HT-29 (cell line): ENCODE measurements at places on chromosomes 1 and 21. TPM values are rescaled to one million over a fixed set of nuclear protein-coding genes. Genes with fewer than 3 reads are reported as not detected.

Gene PSMG1
- 48.8 and 50.9 TPM in 2 replicates for total RNA-seq

DNA sequence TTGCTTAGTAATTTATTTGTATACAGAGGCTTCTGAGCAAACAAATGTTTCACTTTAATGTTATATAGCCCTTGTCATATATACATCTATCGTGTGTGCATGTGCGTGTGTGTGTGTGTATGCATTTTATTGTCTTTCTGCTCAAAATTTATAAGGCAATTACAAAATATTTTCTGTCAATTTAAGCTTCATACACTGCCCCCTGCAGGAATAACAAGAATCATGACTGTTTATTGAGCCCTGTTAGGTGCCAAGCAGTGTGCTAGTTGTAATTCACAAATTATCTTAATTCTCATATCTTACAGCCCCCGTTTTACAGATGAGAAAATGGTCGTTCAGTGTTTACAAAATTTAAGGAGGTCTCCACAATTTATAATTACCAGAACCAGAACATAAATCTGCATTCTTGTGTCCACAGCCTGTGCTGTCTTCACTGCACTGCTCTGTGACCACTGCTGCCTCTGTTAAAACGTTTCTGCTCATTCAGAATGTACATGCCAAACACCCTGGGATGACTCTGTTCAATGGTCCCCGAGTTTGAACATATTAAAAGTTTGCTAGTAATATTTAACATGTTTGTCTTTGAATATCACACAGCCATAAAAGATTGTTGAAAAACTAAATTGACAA lies 181.3 kb downstream of the ATP6V1G3 start:
- peak; percentile 3 for DNase-seq

GRCh38 chr1:48536477-48536876 lies 64.5 kb upstream of the SPATA6 start:
- no peak for DNase-seq

DNA sequence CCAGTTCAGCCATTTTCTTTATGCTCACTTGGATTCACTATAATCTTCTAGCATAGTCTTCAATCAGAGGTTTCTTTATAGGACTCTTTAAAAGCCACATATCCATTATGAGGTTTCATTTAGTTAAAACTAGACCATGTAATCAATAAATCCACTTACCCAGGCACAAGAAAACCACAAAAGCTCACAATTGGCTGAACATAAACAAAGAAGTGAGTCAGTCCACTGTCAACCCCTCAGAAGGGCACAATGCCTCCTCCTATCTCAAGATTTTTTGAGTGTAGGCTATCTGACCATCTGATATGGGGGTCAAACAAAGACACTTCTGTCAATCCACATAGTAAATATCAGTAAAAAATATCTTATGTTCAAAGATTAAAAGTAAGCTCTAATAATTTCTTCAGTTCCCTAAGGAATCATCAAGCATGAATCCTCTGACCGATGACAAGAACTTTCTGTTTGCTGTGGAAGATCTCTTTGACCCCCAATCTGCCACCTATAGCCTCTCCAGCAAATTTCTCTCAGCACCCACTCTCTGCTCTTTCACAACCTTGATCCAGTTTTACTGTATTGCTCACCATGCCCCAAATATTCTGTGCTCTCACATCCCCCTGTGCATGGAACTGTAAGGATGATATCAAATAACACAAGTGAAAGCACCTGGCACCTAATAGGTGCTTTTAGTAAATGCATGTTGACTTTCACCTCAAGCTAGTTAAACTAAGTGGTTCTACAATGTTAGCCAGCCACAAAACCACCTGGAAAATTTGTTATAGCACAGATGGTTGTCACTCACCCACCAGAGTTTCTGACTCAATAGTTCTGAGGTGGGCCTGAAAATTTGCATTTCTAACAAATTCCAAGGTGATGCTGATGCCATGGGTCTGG lies 16.7 kb downstream of the RAB3B start:
- DNase-seq, result no peak

- DNase-seq, result no peak
Measured at GRCh38 chr1:171718216-171718615, 23.6 kb downstream of the VAMP4 start.
